Activated T-helper 2 cell treated with anti-CD3 and anti-CD28 coated beads, Interferon-gamma antibody, Interleukin-2, Interleukin-4, amounts not matched to agents 10 μg/mL and 5 μg/mL and 100 μg/mL, durations not matched to agents 14 hours and 24 hours and 36 hours (primary cell): ENCODE measurements at places on chromosomes 5 and 9. TPM values are rescaled to one million over a fixed set of nuclear protein-coding genes. Genes with fewer than 3 reads are reported as not detected.

- DNase-seq: no peak
- H3K27ac ChIP-seq: no peak overlapping the region
- H3K4me1 ChIP-seq: no peaks in the 10 kb centered on the region
- no peaks in the 10 kb centered on the region for H3K36me3 ChIP-seq
- H3K4me3 ChIP-seq: no peak overlapping the region
Observed at GRCh38 chr5:136182618-136183017, 10.3 kb downstream of the SMIM32 start.

DNA sequence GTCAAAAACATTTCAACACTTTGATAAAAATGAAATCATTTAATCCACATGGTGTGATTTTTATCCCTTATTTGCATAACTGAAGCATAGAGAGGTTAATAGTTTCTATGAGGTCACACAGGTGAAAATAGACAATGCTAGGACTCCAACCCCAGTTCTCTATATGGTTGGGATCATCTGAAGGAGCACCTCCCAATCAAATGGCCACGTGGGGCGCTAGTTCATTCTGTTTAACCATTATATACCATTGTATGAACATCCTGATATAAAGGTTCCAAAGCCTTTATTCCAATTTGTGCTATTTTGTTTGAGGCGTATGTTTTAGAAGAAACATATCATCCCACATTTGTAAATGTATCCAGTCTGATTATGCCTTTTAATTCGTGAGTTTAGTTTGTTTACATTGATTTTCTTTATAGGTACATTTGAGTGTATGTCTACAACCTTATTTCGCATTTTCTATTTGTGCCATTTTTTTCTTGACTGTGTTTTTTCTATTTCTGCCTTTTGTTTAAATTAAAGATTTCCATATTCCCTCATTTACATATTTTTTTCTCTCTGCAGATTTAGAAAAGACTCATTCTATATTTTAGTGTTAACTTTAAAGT lies 1092.0 kb downstream of the MAT2B start:
- no peaks in the 10 kb centered on the region for H3K4me1 ChIP-seq
- H3K27ac ChIP-seq: no peak overlapping the region
- DNase-seq: no peak

The AIF1L gene
- 0.27 and 0.55 TPM in 2 replicates for total RNA-seq

DNA sequence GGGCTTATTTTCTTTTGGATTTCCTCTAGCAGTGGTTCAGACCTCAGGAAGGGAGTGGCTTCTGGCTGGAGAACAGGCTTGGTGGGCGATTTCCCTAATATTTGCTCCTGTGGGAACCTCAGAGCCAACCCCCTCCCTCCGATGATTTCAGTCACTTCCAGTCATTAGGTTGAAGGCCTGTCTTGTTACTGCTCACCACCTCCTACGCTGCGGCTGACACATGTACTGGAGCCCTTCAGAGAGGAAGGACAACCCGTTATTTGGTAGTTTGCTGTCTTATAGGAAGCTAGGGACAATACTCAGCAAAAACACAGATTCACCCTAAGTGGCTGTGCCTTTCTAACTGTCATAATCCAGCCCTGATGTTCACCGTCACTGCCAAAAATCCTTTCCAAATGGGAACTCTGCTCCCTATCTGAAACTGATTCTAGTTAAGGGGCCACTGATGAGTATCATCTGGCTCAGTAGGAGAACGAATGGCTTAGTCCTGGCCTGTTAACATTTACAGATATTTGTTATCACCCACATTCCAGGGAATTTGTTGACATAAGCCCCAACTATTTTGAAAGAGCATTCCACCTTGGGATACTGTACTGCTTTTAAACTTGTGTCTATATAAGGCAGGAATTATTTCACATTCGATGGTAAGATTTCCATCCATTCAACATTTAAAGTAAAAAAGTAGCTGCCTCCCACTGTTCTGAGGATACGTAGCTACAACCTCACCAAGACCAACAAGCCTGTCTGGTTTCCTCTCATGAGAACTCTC lies 29.3 kb upstream of the ANKH start:
- DNase-seq: no peak
- H3K4me1 ChIP-seq: peaks cover 4% of the 10 kb centered on the region
- H3K36me3 ChIP-seq: no peaks in the 10 kb centered on the region
- no peak overlapping the region for H3K27ac ChIP-seq

The RASGEF1C gene
- total RNA-seq: not detected in 2 replicates

The SPATA6L gene
- total RNA-seq: 0.21 and 0.68 TPM in 2 replicates

- H3K27me3 ChIP-seq: no peaks in the 10 kb centered on the region
- no peak overlapping the region for H3K4me3 ChIP-seq
- no peak for DNase-seq
- H3K27ac ChIP-seq: no peak overlapping the region
- H3K36me3 ChIP-seq: no peaks in the 10 kb centered on the region
Observed at GRCh38 chr5:156149213-156149612, 177.8 kb upstream of the SGCD start.

DNA sequence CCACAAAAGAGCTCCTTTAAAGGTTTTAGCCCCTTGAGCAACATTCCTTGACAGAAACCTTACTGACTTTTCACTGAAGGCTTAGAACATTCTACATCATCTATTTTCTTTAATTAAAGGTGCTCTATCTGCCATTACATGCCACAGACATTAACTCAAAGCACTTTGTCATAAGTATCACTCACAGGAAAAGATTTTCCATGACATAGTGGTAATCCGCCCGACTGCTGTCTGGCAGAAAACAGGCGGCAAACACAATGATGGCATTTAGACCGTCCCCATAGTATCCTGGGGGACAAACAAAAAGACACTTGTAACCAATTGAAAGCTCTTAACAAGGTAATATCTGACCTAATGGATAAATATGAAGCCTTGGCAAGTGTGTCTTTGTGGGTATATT lies 126.2 kb upstream of the PCA3 start:
- no peak overlapping the region for H3K27ac ChIP-seq
- peaks cover 5% of the 10 kb centered on the region for H3K4me1 ChIP-seq
- no peak overlapping the region for H3K4me3 ChIP-seq

GRCh38 chr9:23790351-23791260 lies 35.4 kb downstream of the ELAVL2 start:
- H3K27ac ChIP-seq: no peak overlapping the region
- no peak for DNase-seq
- no peak overlapping the region for H3K4me3 ChIP-seq
- H3K36me3 ChIP-seq: no peaks in the 10 kb centered on the region

The TXNDC15 gene
- total RNA-seq: 53.9 and 56.9 TPM in 2 replicates

GRCh38 chr9:79384501-79384900 lies 187.3 kb upstream of the TLE4 start:
- no peak overlapping the region for H3K4me3 ChIP-seq
- H3K4me1 ChIP-seq: no peaks in the 10 kb centered on the region
- H3K27me3 ChIP-seq: no peaks in the 10 kb centered on the region
- no peak overlapping the region for H3K27ac ChIP-seq
